GDM1 (cell line): ENCODE measurements at places on chromosomes 2 and 18.

DNA sequence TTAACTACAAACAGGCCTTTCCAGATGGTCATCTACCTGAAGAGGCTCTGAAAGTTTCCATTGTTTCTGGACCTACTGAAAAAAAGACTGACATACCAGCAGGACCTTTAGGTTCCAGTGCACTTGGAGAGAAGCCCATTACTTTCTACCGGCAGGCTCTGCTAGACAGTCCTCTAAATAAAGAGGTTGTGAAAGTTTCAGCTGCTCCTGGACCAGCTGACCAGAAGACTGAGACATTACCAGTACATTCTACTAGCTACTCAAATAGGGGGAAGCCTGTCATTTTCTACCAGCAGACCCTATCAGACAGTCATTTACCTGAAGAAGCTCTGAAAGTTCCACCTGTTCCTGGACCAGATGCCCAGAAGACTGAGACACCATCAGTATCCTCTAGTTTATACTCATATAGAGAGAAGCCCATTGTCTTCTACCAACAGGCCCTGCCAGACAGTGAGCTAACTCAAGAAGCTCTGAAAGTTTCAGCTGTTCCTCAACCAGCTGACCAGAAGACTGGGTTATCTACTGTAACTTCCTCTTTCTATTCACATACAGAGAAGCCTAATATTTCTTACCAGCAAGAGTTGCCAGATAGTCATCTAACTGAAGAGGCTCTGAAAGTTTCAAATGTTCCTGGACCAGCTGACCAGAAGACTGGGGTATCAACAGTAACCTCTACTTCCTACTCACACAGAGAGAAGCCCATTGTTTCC is 65.8 kb downstream of the ALMS1 start:
- no peak for DNase-seq

- no peak for DNase-seq
These were observed 448.1 kb downstream of the DCDC2C start for GRCh38 chr2:4151521-4151920.

DNA sequence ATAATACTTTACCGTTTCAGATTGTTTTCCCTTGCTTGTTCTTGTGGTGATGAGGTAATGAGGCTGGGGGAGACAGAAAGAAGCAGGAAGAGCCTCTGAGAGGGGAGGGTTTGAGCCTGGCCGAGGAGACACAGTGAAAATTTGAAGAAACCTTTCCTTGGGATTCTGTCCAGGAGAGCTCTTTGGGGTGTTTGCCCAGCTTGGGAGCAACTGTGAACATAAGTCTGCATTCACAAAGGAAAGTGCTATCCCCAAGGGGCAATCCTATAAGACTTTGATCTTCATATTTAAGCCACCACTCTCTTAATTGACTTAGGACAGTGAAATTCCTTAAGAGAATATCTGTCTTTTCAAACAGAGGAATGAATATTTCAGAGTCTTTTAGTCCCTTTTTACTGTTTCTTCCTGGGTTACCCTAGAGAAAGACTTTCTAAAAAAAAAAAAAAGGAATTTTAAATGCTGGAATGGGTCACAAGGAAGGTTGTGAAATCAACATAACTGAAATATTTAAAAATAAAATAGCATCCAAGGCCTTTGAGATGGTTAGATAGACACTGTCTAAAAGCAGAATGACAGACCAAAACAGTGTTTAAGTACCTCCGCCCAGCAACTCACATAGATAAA is 52.5 kb upstream of the STAM2 start:
- no peak for DNase-seq

- no peak for DNase-seq
These were observed 57.3 kb upstream of the CYP26B1 start for GRCh38 chr2:72204786-72205503.

DNA sequence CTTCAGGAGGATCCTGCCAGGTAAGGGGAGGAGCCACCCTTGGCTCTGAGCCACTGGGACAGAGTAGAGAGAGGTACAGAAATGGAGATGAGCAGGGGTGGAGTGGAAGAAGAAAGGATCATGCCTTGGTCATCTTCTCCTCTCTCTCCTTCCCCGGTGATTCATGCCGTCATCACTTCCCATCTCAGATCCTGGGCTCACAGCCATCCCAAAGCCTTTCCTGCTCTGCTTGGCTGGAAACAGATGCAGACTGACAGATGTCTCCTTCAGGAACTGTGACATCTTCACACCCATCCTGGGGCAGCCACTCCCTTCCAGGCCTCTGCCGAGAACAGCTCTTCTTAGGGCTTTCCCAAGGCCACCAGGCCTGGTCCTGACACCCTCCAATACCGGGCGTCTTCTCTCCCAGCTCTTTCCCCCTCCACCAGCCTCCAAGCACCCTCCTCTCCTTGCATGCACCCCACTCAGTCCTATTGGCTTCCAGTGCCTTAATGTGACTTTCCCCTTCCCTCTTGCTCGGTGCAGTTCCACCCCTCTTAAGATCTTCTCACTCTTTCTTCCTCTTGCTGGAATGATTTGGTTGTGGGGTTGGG is 58.3 kb upstream of the TNP1 start:
- no peak for DNase-seq

- DNase-seq = no peak
These were observed 106.4 kb upstream of the NCKAP5 start for GRCh38 chr2:133674433-133675331.

- DNase-seq = peak; percentile 10
These were observed 301.3 kb downstream of the ZNF407 start for GRCh38 chr18:74898965-74899364.

DNA sequence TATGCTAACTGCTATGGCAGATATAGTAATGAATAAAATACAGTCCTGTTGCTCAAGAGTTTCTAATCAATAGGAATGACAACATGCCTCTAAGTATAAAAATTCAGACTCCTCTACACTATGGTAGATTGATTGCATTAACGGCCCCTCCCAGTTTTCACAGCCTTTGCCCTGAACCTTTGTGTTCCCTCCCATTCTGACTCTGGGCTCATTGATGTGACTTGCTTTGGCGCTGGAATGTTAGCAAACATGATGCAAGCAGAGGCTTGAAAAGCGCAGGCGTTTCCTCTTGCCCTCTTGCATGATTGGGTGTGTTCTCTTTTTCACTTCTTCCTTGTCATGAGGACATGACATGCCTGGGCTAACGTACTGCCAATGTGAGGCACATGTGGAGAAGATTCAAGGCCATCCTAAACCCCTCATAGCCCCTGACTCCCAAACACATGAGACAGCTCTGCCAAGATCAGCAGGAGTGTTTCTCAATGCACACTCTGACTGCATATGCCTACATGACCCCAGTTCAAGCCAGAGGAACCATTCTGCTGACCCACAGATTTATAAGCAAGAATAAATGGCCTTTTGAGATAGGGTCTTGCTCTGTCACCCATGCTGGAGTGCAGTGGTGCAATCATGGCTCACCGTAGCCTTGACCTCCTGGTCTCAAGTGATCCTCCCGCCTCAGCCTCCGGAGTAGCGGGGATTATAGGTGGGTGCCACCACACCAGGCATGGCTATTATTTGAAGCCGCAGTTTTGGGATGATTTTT is 49.7 kb upstream of the CD28 start:
- DNase-seq = no peak

GRCh38 chr2:176468457-176469113 is 199.3 kb downstream of the MTX2 start:
- no peak for DNase-seq

- no peak for DNase-seq
These were observed 71.1 kb upstream of the HPCAL1 start for GRCh38 chr2:10231551-10232085.

- no peak for DNase-seq
These were observed at the start of gene CDH2 for GRCh38 chr18:28176948-28177827. TSS of gene CDH2 (minus strand) at chr18:28177130. CDS start at chr18:28177022, 108 bp downstream.

- no peak for DNase-seq
These were observed 57.2 kb downstream of the REEP1 start for GRCh38 chr2:86280191-86280667.

GRCh38 chr2:239181074-239181902 is 219.5 kb downstream of the HDAC4 start:
- DNase-seq = no peak

DNA sequence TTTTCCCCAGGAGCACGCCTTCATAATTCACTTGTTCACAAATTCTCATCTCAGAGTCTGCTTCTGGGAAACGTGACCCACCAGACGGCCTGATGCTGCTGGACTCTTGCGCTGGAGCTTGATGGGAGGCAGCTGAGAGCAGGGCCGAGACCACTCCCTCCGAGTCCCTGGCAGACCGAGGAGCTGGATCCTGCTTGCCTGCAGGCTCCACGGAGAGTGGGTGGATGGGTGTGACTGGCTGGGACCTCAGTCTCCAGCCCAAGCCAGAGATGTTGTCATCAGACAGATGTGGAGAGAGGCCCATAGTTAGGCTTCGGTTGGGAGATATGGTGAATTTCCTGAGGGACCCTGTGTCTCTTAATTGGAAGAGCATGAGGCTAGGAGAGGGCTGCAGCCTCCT is 76.4 kb downstream of the TSN start:
- no peak for DNase-seq

DNA sequence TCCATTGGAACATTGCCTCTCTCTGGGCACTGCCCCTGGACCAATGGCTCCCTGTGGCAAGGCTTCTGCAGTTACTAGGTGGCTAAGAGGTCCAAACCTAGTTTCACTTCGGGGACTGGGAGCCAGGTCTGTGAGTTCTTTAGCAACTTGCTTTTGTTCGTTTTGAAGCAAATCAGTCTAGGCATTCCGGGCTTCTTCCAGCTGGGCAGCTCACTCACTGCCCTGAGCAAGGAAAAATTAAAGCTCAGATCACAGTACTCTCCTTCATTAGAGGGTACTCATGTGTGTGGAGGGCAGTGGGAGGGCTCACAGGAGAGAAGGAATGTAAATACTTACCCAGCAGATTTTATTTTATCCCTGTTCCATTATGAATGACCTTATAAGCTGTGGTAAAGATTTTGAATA is 80.3 kb downstream of the SPP2 start:
- no peak for DNase-seq

DNA sequence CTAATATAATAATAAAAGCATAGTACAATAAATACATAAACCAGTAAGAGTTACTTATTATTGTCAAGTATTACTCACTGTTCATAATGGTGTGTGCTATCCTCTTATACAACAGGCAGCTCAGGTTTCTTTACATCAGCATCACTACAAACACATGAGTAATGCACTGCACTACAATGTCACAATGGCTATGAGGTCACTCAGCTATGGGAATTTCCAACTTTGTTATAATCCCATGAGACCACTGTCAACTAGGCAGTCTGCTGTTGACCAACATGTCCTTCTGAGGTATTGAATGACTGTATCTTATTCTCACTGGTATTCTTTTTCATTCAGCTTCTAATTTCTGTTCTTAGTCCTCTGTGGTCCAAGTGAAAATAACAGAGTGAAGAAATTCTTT is 250.4 kb upstream of the DSEL start:
- DNase-seq = no peak

DNA sequence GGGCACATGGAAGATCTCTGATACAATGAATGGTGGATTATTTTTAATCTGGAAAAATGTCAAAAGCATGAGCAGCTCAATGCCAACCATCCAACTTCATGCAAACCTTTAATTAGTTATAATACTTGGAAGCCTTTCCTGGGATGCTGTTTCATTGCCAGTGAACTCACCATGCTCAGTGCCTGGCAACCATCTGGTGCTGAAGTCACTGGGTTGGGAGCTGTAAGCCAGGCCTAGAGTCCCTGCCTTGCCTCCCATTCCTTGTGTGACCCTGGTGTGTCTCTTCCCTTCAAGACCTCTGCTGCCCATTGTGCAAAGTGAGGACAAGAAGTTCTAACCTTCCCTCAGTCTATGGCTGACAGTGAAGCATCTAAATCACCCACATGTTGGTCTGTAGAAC is 458.7 kb downstream of the RNF144A start:
- no peak for DNase-seq

- no peak for DNase-seq
These were observed 111.2 kb upstream of the SETBP1 start for GRCh38 chr18:44569391-44570055.

GRCh38 chr2:188272121-188272520 is 19.6 kb upstream of the GULP1 start:
- DNase-seq = no peak

GRCh38 chr2:100610381-100610831 is 47.6 kb downstream of the PDCL3 start:
- DNase-seq = peak; percentile 13

GRCh38 chr2:12819103-12819475 is 102.4 kb downstream of the TRIB2 start:
- DNase-seq = no peak

DNA sequence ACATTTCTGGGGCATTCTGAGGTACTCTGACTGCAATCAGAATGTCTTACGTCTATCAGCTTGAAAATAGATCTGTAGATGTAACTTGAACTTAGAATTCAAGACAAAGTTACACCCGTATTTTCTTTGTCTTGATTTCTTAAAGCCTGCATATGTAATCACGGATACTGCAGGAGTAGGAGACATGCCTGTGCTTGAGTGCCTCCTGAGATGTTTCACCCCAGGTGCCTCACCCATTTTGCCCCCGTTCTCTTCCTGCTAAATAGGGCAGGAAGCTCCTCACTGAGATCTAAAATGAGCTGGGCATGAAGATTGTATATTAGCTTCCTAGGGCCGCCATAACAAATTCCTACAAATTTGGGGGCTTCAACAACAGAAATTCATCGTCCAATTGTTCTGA is 131.9 kb downstream of the RDH14 start:
- DNase-seq = no peak

- DNase-seq = no peak
These were observed 68.4 kb downstream of the ACOXL start for GRCh38 chr2:110800611-110801402.

DNA sequence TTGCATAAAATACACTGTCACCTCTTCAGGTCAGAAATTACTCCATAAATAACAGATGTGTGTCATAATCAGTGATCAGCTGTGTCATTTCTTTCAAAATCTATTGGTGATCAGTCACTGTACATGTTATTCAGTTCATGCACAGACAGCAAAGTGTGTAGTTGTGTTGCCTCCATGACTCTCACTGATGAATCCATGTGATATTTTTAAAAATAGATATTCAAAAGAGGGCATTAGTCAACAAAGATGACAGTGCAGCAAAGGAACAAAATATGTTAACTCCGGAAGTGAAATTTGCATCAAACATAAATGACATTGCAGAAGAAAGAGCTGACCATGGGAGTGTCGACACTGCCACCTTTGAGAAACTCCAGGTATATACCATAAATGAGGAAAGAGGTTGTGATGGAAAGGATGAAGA is 17.1 kb upstream of the MCM6 start:
- no peak for DNase-seq

DNA sequence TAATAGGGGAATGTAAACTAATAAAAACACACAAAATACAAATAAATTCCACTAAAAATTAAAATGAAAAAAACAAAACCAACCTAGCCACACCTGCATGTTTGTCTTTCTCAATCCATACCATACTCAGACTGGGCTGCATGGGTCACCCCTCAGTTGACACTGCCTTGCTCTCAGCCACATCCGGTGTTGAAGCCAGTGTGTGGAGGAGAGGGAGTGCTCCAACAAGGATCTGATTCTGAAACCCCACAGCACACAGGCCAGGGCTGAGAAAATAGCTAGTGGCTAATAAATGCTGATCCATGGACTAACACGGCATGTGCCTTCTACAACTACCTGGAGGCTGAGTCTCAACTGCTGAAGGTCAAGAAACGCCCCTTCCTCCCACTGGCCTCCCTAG is 13.7 kb downstream of the RND3 start:
- no peak for DNase-seq
